A172 (cell line): ENCODE measurements at places on chromosomes 3 and 15.
A peak's percentile ranks its signal among the peaks of the same experiment; 100 is the strongest.

DNA sequence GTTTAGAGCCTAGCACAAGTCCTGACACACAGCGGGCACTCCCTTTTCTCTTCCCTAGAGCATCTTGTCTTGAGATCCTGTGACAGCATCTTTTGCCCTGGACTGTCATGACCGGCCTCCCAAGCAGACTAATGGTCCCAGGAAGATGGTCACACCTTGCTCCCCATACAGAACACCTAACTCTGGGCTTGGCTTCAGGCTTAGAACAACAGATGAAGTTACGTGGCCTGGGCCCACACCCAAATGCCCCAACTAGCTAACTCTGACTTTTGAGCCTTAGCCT is 781 bp upstream of the IP6K1 start:
- DNase-seq = peak; percentile 7

DNA sequence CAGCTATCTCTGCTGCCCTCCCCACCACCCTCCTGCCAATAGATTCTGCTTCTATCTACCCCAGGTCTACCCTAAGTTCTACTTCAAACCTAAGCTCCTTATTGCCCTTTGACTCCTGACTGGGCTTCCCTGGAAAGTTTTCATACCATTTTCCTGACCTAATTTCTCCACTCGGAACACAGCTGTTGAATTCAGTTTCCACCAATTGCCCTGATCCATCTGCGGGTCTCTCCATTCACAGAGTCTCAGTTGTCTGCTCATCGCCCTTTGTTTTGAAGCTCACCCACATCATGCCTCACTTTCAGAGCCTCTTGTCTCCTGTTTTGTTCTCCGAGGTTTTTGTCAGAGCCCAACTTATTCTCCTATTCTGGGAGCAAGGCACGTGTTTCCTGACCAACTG is 56.8 kb upstream of the ABI3BP start:
- DNase-seq = no peak

- DNase-seq = no peak
Observed at GRCh38 chr3:153268564-153269279, 106.7 kb downstream of the RAP2B start.

DNA sequence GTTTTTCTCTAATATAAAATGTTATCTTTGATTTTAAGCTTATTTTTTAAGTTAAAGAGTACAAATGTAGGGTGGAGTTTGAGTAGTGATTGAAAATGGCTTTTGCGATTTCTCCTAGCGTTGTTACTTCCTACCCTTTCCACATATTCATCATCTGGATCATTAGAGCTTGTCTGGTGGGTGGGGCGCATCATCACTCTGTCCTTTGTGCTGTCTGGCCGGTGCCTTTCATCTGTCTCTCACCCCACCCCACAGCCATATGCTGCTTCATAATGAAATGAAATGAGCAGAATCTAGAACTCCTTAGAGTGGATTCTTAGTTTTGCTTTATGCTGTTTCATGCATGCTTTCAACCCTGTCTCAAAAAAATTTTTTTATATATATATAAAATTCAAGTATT is 44.3 kb downstream of the ATP1B3 start:
- no peak for DNase-seq

DNA sequence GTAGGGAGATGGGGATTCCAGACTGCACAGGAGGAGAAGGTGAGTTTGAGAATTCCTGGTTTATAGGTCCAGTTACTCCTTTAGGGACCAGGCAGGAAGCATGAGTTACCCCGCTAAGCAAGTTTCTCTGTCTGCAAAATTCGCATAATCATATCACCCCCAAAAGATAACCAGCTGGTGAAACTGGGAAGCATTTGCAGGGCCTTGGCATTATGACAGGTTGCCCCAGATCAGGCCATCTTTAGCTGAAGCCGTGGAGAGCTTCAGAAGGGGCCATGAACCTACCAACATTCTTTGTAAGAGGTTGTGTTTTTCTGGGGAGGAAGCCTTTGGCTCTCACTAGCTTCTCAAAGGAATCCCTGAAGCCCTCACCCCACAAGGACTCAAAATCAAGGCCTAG is 29.4 kb downstream of the ATP2B2 start:
- DNase-seq = no peak

GRCh38 chr3:188469228-188469885 is 315.4 kb downstream of the LPP start:
- DNase-seq = no peak

DNA sequence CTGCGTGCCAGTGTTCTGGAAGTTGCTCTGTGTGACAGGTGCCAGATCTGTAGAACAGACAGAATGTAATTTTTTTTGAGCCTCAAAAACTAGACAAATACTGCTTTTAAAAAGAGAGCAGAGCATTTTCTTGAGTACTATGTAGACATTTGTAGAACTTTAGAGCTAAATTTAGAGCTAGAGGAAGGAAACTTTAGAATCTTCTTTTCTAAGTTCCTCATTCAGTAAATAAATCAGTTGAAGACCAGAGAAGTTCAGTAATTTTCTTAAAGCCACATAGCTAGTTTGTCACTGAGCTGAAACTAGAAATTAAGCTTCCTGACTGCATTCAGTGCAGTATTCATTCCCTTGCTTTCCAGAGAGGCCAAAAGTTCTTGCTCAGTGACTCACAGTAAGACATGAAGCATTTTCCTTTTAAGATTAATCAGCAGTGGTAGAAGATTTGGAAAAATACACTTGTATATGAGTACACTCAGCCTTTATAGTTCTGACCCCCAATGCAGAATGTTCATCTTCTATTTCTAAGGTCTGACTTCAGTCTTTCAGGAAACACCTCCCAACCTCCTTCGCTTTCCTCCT is 83.6 kb upstream of the TSEN2 start:
- DNase-seq = peak; percentile 76

GRCh38 chr3:119322021-119322834 is 28.0 kb downstream of the ARHGAP31 start:
- peak; percentile 54 for DNase-seq

- DNase-seq = no peak
Observed at GRCh38 chr15:52172869-52173268, 18.3 kb downstream of the GNB5 start.

DNA sequence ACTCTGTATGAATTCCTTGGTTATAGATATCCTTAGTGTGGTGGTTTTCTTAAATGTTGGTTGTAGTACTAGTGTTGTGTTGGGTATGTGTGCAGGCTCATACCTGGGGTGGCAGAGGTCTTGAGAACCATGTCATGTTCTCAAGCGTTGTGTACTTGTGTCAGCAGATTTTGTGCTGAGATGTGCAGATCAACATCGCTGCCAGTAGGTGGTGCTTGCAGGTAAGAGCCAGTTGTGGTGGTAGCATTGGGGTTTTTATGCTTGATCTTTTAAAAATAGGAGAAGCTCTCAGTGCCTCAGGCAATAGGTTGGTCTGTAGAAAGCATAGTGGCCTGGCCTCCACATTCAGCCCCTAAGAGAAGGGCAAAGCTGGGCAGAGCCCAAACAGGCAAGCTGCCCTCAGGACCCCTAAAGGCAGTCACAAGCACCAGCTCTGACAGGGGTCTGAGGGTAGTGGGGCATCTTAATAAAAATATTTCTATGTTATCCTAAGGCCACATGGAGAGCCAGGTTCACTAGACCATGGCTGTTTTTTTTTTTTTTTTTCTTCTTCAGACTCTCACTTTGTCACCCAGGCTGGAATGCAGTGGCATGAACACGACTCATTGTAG is 164.0 kb downstream of the IL20RB start:
- DNase-seq = peak; percentile 27

GRCh38 chr15:23897531-23897930 is 210.4 kb upstream of the NDN start:
- DNase-seq = no peak

DNA sequence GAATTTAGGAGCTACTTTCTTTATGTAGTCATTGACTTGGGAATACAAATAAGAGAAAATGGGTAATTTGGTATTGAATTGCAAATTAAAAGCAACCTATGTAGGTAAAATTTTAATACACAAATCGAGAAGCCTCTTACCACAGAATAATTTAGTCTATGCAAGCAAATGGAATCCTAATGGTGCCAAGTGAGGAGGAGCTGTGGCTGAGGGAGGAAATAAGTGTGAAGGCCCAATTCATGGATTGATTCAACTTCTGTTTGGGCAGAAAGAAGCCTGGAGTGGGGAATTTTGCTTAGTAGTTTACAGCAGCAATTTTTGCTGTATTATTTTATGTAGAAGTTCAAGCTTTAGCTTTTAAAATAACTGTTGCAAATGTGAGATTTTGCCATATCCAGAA is 291.9 kb downstream of the OXSM start:
- no peak for DNase-seq

- no peak for DNase-seq
Observed at GRCh38 chr3:88784925-88785324, 322.5 kb upstream of the EPHA3 start.

- DNase-seq = no peak
Observed at GRCh38 chr3:132405188-132405587, 12.1 kb upstream of the DNAJC13 start.

DNA sequence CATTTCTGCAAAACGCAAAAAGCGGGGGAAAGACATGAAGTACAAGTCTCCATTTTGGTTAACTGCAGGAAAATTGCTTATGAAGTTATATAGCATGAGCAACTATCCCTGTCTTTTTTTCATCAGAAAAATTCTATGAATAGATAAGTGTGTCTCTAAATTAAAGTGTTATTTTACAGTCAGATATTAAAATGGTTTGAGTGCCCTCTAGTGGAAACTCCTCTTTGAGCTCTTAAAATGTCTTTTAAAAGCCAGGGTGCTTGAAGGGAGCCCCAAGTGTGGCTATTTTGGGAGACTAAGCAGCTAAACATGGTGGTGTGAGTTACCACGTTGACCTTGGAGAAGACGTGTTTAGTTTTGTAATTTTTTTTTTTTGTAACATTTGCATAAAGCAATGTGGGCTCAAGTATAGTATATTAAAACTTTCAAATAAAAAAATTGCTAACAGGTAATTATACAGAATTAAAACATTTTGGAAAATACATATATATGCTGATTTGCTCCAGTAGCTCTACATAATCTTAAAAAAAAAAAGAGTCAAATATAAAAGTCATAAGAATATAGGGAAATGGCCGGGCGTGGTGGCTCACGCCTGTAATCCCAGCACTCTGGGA is 77.2 kb downstream of the PPP2R3A start:
- DNase-seq = peak; percentile 69

GRCh38 chr3:18283680-18284079 is 141.5 kb downstream of the SATB1 start:
- no peak for DNase-seq

- DNase-seq = peak; percentile 12
Observed at GRCh38 chr15:68298882-68299381, 21.4 kb downstream of the FEM1B start.

DNA sequence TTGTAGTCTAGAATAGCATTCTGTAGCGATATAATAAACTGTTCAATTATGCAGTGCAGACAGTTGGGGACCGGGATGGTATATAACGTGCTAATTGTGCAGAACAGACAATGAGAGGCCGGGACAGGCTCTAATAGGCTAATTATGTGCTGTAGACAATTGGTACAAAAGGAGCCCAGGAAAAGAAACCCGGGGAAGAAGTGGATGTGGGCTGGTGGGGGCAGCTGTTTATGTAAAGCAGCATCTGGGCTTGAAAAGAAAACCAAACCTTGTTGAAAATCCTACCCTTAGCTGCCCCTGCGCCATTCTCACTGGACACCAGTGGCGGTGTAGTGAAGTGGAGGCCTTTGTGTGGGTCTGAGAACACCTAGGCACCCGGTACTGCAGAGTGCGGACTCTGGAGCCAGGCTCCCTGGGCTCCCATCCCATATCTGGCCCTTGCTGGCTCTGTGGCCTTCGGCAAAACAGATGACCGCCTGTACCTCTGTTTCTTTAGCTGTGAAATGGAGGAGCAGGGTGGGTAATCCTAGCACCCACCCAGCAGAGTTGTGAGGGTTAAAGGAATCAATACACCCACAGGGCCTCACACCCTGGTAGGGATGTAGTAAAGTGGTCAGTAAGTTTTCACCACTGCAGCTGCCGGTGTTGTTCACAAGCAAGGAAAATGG is 51.5 kb downstream of the CMTM6 start:
- DNase-seq = no peak

- no peak for DNase-seq
Observed at GRCh38 chr3:34635352-34635850, 837.0 kb downstream of the PDCD6IP start.

GRCh38 chr3:43132870-43133636 is 27.2 kb upstream of the POMGNT2 start:
- no peak for DNase-seq

- no peak for DNase-seq
Observed at GRCh38 chr3:181791056-181791955, 79.6 kb downstream of the SOX2 start.

- peak; percentile 77 for DNase-seq
Observed at GRCh38 chr3:8441969-8442559, 59.6 kb upstream of the LMCD1 start.

- DNase-seq = no peak
Observed at GRCh38 chr3:187821616-187822317, 76.5 kb upstream of the BCL6 start.

DNA sequence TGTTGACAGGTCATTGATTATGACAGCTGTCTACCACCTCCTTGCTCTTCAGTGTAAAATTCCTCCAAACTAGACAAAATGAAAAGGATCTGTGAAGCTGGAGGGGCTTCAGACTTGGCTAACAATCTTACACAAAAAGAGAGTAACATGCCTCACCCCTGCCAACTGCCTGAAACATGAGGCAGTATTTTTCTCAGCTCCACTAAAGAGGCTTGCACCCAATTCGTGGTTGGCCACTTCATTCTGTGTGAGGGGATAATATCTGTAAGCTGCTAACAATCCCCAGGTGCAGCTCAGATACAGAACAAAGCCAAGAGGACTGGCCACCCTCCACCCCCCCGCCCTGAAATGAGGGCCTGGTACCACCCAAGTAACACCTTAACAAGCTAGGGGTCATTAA is 2.8 kb downstream of the MB21D2 start:
- no peak for DNase-seq

DNA sequence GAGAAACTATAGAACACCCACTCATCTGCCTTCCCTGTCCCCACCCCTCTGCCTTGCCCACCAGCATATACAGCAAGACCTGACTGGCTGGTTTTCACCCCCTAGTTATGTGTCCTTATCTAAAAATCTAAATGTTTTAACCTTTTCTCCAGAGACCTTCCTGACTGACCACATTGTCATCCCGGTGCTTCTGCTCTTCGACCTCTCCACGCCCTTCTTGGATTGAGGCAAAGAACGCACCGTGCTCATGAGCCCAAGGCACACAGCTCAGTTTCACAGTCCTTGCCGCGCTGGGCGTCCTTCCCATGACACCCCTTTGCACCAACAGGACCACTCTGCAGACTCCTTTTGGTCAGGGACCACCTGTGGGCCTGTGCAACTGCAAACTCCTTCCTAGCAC is 62.7 kb downstream of the B3GNT5 start:
- no peak for DNase-seq

GRCh38 chr15:62071711-62072308 is 5.0 kb downstream of the C2CD4A start:
- DNase-seq = peak; percentile 42

- no peak for DNase-seq
Observed at GRCh38 chr15:75200765-75201615, 692 bp upstream of the C15orf39 start.

DNA sequence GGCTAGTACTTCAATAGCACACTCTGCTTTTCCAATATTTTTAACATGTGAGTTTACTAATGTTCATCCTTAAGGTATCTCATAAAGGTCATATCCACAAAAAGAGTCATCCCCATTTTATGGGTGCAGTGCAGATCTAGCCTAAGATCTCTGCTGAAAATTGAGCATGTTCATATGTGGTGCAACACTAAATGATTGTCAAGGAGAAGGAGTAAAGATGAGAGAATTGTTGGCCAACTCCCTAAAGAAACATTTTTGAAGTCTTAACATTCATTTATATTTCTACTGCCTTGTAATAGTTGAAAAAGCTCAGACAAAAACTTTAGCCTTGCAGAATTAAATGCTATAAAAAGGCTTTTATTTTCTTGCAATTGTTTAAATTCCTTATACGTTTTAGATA is 1159.6 kb downstream of the TBL1XR1 start:
- no peak for DNase-seq

GRCh38 chr3:177478170-177478867 is 281.0 kb upstream of the TBL1XR1 start:
- peak; percentile 99 for DNase-seq
